ENCODE measurements at places on chromosomes 3 and 15.

DNA sequence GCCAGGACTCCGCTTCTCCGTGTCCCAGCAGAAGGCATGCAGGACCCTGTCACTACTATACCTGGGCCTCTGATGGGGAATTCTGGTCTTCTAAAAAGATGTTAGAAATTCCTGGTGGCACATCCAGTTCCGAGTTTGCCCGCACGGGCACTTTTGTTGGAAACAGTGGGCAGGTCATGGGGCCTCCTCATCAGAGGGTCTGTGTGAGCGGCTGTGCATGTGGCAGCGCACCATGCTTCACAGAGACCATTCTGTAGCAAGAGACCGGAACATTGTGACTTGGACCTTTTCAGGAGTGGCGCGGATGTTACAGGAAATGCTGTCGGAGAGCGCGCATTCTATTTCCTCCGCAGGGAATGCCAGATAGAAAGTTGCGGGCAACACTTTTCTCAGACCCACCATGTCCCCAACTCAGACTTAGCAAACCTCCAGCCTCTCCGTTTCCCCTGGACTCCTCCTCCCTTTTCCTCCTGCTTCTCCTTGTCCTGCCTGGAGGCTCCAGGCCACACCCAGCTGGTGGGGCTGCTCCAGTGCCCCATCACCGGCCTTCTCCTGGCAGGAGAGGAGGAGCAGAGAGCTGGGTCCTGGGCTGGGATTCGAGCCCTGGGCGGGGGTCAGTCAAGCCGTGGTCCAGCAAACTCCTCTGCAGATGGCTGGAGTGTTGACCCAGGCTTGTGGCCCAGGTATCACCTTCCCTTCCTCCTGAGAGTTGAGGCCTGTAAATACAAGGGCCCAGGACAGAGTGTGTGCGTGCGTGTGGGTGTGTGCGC lies 46.6 kb downstream of the KLF13 start:
- DNase-seq, result no peak

GRCh38 chr15:63997715-63998442 lies 48.4 kb downstream of the DAPK2 start:
- no peak for DNase-seq

GRCh38 chr15:84616235-84616634 lies 15.4 kb downstream of the ZSCAN2 start:
- no peak for DNase-seq

DNA sequence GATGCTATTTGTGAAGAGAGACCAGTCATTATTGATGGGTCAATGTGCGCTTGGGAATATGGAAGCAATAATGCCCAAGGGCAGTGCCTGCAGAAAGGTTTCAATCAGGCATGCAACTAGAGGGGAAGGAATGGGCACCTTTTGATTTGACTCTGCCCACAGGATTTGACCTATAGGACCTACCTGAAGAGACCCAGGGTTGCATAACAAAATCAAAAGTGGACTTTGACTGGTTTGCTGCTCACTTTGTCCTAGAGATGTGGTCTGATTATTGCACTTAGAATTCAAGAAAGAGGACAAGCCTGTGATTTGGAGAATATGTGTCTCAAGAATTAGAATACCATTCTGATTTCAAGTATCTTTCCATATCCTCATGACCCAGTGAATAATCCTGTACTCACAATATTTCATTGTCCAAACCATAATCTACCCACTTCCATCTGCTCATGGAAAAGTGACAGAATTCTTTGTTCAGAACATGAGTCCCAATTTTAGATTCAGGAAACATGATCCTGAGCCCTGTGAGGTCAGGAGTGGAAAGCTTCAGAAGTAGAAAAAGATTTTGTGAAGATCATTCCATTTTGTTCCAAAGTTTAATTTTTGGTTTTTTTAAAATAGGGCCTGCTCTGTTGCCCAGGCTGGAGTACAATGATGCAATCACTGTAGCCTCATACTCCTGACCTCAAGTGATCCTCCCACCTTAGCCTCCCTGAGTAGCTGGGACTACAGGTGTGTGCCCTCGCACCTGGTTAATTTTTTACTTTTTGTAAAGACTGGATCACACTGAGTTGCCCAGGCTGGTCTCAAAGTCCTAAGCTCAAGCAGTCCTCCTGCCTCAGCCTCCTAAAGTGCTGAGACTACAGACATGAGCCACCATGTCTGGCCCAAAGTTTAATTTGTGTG lies 151.3 kb upstream of the NR2E3 start:
- DNase-seq, result no peak

DNA sequence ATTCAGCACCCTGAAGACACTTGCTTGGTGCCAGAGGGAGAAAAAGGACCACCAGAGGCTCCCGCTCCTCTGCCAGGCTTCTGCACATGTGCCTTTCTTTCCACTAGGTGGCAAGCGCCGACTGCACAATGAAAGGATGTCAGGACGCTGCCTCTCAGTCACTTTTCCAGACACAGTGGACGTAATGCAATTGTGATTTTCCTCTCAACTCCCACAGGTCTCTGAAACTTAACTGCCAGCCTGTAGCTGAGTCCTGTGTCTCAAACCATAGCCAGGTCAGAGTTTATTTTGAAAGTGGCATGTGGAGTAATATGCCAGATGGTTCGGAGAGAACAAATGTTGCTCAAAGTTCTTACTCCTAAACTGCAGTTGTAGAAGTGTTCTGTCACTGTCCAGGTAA lies 162.9 kb downstream of the ITPR1 start:
- peak; percentile 84 for DNase-seq

DNA sequence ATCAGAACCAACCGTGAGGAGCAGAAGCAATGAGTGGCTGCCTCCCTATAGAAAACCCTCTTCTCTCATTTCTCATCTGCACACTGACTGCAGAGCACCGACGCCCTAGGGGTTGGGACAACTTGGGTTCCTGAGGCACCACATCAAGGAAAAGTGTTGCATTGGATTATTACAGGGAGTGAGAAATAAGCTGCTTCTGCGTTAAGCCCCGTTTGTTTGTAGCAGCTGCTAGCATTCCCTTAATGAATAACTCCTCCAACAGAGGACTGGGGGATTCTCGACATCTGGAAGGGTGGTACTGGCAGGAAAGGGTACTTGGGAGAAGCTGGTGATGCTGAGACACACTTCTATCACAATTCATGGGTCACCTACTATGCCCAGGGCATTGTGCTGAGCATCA lies 25.3 kb upstream of the AGBL1 start:
- DNase-seq, result no peak

- peak; percentile 75 for DNase-seq
Observed at GRCh38 chr3:125051715-125052581, 3.8 kb downstream of the HEG1 start.

DNA sequence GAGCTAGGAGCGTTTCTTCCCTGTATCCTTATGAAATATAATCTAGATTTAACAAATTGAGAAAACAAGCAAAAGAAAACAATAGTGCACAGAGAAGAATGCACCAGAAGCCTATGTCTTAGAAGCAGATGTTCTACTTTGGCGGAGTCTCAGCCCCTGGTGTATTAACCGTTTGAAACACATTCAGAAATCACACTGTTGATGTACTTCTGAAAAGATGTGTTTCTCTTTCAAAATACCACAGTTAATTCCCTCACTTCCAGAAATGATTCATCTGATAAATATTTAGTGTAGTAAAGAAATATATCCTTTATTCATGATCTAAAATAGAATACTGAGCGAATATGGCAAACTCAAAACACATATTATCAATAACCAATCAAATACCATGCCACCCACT lies 77.7 kb downstream of the CBLB start:
- DNase-seq, result peak; percentile 38
